ENCODE measurements at places on chromosomes 6 and 20.

DNA sequence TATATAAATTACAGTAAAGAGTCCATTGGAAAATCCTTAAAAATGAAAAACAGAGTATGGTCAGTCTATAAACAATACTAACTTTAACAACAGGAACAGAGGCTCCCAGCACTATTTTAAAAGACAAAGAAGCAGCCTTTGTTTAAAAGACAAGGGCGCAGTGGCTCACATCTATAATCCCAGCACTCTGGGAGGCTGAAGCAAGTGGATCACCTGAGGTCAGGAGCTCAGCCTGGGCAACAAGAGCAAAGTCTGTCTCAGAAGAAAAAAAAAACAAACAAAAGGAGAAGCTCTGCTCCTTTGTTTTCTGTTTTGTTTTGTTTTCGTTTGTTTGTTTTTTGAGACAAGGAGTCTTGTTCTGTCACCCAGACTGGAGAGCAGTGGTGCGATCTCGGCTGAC is 89.4 kb downstream of the DTNBP1 start:
- DNase-seq = no peak

GRCh38 chr6:110554441-110554840 is 78.0 kb upstream of the SLC22A16 start:
- no peak for DNase-seq

DNA sequence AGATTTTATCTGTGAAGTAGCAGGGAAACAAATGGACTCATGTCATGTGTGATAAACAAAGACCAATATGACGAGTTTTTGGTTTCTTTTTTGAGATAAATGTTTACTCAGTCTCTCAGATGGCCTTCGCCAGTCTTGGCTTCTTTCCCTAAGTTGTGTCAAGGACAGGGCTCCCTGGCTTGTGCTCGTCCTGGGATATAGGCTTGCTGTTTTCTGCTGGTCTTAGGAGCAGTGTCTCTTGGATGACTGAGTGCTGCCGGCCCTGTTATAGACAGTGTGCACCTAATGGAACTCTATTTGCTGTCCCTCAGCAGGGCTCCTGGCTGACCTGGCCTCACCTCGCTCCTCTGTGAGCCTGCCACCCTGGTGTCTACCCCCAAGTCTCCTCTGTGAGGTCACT is 324.1 kb upstream of the SYNCRIP start:
- no peak for DNase-seq

DNA sequence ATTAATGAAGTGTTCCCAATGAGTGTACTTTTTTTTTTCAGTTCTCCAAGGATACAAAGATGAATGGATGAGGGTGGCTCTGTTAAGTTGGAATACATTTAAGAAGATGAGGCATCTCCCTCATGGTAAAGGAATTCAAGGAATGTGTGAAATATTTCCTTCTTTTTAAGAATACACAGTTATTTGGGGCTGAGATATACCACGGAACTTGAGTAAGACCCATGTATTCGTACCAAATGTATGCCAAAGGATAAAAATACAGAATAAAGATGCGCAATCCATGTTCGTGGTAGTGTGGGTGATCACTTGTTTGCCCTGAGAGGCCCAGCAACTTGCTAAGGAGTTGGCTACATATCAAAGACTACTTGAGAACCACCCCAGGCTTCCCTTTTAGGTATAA is 164.2 kb upstream of the TCF21 start:
- DNase-seq = no peak

DNA sequence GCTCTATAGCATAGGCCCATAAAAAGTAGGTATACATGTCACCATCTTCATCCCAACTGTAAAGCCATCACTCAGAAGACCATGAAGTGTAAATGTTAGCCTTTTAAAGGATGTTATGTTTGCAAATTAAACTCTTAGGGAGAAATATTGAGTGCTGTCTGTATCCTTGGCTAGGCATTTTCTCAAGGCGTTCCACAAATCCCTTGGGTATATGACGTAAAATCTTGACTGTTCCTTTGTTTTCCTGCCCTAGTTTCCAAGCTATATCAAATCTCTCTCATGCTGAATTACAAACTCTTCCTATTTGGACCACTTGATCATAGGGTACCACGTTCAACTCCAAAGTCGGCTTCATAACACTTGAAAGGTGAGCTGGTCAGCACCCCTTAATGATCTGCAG is 486.2 kb downstream of the HDGFL1 start:
- no peak for DNase-seq

- no peak for DNase-seq
These were observed 73.1 kb downstream of the AGPAT4 start for GRCh38 chr6:161200610-161201370.

- DNase-seq = no peak
These were observed 12.5 kb downstream of the ETV7 start for GRCh38 chr6:36374972-36375371.

DNA sequence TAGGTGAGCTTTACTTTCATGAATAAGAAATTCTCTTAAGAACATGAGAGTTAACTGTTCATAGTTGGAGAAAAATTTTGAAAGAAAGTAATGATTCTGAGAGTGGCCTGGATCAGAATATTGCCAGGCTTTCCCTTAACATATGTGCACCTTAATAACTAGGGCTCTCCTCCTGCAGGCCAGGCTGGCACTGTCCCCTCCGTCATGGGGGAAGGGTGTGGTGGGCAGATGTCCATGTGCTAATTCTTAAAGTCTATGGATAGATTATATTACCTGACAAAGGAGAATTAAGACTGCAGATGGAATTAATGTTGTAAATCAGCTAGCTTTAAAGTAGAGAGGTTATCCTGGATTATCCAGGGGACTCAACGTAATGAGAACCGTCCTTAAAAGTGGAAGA is 10.9 kb upstream of the KLHL32 start:
- DNase-seq = no peak

- no peak for DNase-seq
These were observed 5.9 kb upstream of the IRF4 start for GRCh38 chr6:385614-386013.

GRCh38 chr6:109515781-109516409 is 32.9 kb upstream of the ZBTB24 start:
- DNase-seq = no peak

DNA sequence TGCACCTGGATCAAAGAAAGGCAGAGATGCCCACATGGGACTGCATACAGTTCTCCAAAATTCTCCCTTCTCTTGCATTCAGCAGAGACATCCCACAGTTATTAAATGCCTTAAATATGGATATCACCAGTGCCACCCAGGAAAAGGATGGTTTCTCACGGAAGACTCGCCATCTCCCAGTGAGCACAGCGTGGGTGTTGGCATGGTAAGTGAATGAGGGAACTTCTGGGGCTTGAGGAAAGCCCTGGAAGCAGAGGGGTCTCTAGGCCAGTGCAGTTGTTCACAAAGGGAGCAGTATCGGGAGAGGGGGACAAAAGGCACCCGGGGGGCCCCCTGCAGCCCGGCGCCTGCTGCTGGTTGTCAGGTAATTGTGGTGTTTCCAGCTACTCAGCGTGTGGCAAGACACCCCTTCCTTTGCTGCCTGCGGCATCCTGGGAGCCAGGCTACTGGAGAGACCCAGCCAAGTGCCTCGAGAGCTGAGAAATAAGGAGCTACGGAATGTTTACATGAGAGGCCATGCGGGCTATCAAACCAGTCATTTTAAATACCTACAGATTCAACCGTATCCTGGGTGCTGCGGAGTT is 125.4 kb downstream of the PXDC1 start:
- DNase-seq = no peak

DNA sequence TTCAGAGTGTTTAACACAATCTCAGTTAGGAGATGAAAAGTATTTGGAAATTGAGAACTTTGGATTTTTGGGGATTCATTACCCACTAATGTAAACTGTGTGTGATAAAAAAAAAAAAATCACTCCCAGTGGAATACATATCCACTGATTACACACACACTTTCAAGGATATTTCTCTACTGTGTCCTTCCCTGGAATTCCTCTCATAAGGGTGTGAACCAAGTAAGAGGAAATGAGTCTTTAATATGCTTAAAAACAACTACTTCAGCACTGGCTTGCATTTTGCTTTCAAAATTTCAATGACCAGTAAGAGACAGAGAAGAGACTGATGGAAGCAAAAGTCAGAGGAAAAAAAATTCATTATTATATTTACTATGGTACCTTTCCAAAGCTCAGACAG is 24.5 kb upstream of the MYCT1 start:
- no peak for DNase-seq

- no peak for DNase-seq
These were observed 7.1 kb upstream of the MYLK2 start for GRCh38 chr20:31811796-31812728.

GRCh38 chr20:62860391-62860923 is 1.2 kb downstream of the TCFL5 start:
- no peak for DNase-seq

DNA sequence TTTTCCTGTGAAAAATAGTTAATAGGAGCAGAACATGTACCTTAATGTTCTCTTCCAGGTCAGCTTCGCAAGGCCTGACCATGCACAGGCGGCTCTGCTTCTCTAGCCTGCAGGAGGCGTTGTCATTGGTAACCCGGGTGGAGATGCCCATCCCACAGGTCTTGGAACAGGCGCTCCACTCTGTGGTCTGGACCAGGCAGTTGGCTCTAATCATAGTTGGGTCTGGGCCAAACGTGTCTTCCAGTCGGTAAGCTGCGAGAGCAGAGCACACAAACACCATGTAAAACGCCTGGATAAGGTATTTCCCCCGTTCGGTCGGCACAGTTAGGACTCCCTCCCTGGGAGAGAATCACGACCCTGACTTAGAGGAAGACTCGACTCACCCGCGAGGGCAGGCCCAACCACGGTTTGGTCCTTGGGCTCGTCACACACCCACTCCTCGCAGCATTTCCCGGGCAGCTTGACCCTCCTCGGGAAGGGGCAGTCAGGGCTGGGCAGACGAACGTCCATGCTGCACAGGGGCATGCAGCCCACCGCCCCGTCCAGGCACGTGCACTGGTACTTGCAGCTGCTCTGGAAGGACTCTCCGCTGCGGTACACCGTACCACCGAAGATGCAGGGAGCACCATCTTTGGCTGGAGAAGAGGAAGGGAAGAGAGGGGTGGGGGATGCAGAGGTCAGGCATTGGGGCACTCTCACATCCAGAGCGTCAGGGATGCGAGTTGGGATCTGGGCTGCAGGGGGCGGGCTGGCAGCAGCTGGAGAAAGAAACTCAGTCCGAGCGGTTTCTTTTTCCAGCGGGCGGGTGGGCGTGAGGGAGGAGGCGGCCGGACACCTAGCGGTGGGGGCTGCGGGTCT is 1.0 kb downstream of the CCN2 start:
- DNase-seq = peak; percentile 56

GRCh38 chr6:56357616-56358373 is 110.4 kb upstream of the COL21A1 start:
- no peak for DNase-seq

- DNase-seq = no peak
These were observed 328.5 kb upstream of the PRDM1 start for GRCh38 chr6:105757512-105758200.

- peak; percentile 95 for DNase-seq
These were observed 58.9 kb downstream of the ZNF831 start for GRCh38 chr20:59222253-59223181.

- DNase-seq = no peak
These were observed 15.8 kb downstream of the ADNP start for GRCh38 chr20:50915424-50915823.

GRCh38 chr6:85483846-85484245 is 34.0 kb downstream of the NT5E start:
- DNase-seq = no peak

DNA sequence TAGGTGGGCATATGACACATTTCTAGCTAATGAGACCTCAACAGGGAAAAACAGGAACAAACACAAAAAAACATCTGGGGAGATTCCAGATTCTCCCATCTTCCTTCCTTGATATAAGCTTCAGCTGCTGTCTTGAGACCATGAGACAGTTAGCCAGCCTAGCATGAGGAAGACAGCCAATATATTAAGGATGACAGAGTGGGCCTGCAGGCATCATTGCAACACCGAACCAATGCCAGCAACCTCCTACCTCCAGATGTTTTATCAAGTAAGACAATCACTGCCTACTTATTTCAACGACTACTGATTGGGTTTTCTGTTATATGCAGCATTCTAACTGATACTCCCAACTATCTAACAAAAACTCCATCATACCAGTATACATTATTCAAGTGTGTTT is 119.0 kb downstream of the ISM1 start:
- no peak for DNase-seq

GRCh38 chr6:152585236-152585635 is 51.9 kb downstream of the SYNE1 start:
- DNase-seq = no peak

DNA sequence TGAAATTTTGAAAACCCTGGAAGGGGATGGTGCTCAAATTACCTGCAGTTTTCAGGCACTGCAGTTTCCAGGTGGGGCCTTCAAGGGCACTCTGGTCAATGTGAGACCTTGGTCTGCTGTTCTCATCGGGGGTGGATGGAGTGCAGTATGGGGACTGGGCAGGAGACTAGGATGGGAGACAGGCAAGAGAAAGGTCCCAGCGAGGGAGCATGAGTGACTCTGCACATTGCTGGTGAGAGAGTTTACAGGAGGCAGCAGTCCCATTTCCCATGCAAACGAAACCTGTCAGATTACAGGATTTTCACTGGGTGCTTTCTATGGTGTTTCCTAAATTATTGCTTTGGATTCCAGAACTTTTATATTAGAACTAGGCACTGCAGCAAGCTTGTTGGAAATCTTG is 73.5 kb upstream of the DTNBP1 start:
- no peak for DNase-seq

DNA sequence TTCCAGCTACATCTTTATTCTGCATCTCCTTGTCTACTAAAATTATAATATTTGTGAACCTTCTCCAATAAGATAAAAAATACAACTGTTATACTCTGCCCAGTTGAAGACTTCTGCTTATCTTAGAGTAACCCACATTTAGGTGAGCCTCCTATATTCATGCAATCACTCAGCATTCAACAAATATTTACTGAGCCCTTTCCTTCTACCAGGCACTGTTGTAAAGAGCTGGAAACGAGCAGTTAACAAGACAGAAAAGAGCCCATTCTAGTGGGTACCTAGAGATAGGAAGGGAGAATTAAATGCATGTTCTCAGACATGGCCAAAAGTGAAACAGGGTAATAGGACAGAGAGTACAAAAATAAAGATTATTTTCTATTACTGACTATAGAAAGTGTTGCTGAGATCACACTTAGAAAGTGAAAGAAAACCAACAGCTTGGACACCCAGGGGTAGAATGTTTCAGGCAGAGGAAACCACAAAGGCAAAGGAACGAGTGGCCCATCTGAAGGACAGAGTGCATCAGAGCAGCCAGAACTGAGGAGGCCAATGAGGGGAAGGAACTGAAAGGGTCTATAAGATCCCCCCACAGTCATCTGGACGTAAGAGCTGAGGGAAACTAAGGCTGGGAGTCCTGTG is 50.8 kb upstream of the SMLR1 start:
- no peak for DNase-seq

DNA sequence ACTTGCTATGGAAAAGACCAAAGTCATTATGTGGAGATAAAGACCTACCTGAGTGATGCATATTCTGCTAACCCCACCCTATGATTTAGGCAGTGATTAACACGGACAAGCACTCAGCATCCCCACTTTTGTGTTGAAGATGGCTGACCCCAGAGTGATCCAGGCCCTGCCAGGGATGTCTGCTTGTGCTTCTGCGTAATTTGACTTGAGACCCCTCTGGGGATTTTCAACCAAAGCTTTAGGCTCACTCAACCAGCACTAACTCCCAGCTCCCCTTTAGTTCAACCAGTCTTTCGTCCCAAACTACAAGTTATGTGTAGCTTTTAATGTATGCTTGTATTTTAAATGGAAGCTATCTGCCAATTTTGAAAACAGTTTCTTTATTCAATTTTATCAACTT is 538.0 kb upstream of the ID4 start:
- no peak for DNase-seq

GRCh38 chr20:62252342-62252966 is 14.1 kb downstream of the OSBPL2 start:
- DNase-seq = no peak

- no peak for DNase-seq
These were observed 17.5 kb downstream of the CPNE5 start for GRCh38 chr6:36821581-36822335.

Measured in activated CD8-positive, alpha-beta memory T cell treated with anti-CD3 and anti-CD28 coated beads, Interleukin-2, amount 50 U/mL, for 48 hours (primary cell).